ENCODE measurements at places on chromosomes 7 and 10.

- peaks cover 21% of the 10 kb centered on the region for H3K4me1 ChIP-seq
- H3K36me3 ChIP-seq: no peaks in the 10 kb centered on the region
- peaks cover 14% of the 10 kb centered on the region for H3K27me3 ChIP-seq
- no peak overlapping the region for H3K27ac ChIP-seq
Measured at GRCh38 chr7:84193747-84194146, 842 bp downstream of the SEMA3A start.

- peaks cover 57% of the 10 kb centered on the region for H3K4me1 ChIP-seq
- H3K36me3 ChIP-seq: peaks cover 2% of the 10 kb centered on the region
- no peaks in the 10 kb centered on the region for H3K27me3 ChIP-seq
- DNase-seq: no peak
- H3K27ac ChIP-seq: no peak overlapping the region
- no peak overlapping the region for H3K4me3 ChIP-seq
Measured at GRCh38 chr10:3831608-3832007, 46.6 kb upstream of the KLF6 start.

- DNase-seq: no peak
- peaks cover 8% of the 10 kb centered on the region for H3K4me1 ChIP-seq
- peaks cover 63% of the 10 kb centered on the region for H3K27me3 ChIP-seq
- H3K27ac ChIP-seq: peak overlapping the region; percentile 51
- peaks cover 3% of the 10 kb centered on the region for H3K36me3 ChIP-seq
Measured at GRCh38 chr7:27174874-27175625, 930 bp upstream of the HOXA10 start.

DNA sequence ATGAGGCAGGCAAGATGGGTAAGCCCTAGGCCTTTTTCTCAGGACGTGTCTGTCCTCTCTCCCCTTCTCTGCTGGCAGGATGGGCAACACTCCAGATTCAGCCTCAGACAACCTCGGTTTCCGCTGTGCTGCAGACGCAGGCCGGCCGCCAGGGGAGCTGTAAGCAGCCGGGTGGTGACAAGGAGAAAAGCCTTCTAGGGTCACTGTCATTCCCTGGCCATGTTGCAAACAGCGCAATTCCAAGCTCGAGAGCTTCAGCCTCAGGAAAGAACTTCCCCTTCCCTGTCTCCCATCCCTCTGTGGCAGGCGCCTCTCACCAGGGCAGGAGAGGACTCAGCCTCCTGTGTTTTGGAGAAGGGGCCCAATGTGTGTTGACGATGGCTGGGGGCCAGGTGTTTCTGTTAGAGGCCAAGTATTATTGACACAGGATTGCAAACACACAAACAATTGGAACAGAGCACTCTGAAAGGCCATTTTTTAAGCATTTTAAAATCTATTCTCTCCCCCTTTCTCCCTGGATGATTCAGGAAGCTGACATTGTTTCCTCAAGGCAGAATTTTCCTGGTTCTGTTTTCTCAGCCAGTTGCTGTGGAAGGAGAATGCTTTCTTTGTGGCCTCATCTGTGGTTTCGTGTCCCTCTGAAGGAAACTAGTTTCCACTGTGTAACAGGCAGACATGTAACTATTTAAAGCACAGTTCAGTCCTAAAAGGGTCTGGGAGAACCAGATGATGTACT lies 13.1 kb downstream of the PHKG1 start:
- DNase-seq: no peak
- no peaks in the 10 kb centered on the region for H3K4me1 ChIP-seq
- H3K27ac ChIP-seq: no peak overlapping the region
- peaks cover 31% of the 10 kb centered on the region for H3K36me3 ChIP-seq
- no peak overlapping the region for H3K4me3 ChIP-seq

GRCh38 chr7:6268907-6269306 lies 3.5 kb downstream of the CYTH3 start:
- H3K27ac ChIP-seq: no peak overlapping the region
- peaks cover 65% of the 10 kb centered on the region for H3K27me3 ChIP-seq
- no peak overlapping the region for H3K4me3 ChIP-seq
- peaks cover 13% of the 10 kb centered on the region for H3K4me1 ChIP-seq
- H3K36me3 ChIP-seq: no peaks in the 10 kb centered on the region
- no peak for DNase-seq

DNA sequence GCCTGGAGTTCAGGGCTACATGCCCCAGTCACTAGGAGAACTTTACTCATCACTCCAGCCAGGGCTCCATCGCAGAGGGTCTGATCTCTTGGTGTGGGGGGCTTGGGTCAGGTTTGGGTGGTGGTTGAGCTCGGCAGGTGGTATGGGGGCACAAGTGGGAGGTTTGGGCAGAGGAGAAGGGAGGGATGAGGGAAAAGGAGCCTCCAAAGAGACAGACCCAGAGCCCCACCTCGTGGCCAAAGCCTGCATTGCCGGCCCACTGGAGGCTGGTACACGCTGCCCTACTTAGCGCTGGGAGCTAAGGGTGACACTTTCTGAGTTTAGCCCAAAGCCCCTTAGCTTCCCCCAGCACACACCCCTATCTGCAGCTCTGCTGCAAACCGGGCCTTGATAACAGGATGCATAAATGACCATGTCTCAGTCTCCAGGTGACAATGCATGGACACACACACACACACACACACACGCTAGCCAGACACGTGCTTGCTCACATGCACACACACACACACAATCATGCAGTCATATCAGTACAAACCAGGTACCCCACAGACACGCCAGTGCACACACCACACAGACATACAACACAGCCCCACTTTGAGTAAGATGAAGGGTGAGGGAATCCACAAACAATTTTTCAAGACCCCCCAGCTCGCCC lies 14.7 kb downstream of the LZTS2 start:
- H3K27ac ChIP-seq: peak overlapping the region; percentile 57
- peaks cover 29% of the 10 kb centered on the region for H3K4me1 ChIP-seq
- no peak overlapping the region for H3K4me3 ChIP-seq
- DNase-seq: peak; percentile 94

- H3K4me1 ChIP-seq: peaks cover 2% of the 10 kb centered on the region
- peaks cover 2% of the 10 kb centered on the region for H3K36me3 ChIP-seq
- no peak for DNase-seq
- H3K27me3 ChIP-seq: no peaks in the 10 kb centered on the region
- no peak overlapping the region for H3K4me3 ChIP-seq
- H3K27ac ChIP-seq: no peak overlapping the region
Measured at GRCh38 chr10:132415956-132416355, 19.0 kb downstream of the PWWP2B start.

Measured in activated CD4-positive, alpha-beta T cell treated with anti-CD3 and anti-CD28 coated beads, Interleukin-2, amount 10 ng/mL, durations not matched to agents 24 days and 14 days (primary cell).